Dorsolateral prefrontal cortex (tissue), 122 donors: ENCODE measurements at places on chromosomes 4 and X.

- no peak for DNase-seq
Observed at GRCh38 chrX:53319614-53320542, 38.5 kb upstream of the IQSEC2 start.

- DNase-seq, result no peak
Observed at GRCh38 chrX:138775517-138775916, 64.0 kb upstream of the FGF13 start.

DNA sequence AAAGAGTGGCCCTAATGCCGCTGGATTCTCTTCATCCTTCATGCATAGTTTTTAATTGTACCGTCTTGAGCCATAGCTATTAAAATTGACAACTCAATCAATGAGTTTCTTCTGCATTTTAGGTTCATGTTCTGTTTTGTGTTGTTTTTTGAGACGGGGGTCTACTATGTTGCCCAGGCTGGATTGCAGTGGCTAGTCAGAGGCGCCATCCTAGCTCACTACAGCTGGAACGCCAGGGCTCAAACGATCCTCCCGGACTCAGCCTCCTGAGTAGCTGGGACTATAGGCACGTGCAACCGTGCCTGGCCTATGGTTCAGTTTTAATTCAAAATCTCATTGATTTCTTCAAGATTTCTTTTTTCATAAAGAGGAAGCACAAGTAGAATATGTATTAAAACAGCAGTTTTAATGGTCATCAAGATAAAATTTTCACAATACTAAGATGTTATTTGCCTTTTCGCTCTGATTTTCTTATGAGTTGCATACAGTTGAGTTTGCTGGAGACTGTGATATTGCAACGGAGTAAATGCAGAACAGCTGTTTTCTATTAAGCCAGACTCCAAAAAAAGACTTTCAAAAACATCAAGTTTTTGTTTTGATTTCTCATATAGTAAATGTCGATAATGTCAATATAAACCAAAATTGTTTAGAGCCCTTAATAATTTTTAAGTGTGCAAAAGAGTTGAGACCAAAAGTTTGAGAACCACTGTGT is 1.1 kb upstream of the STX18 start:
- no peak for DNase-seq

GRCh38 chrX:19372547-19373331 is 29.0 kb downstream of the PDHA1 start:
- no peak for DNase-seq

- DNase-seq, result no peak
Observed at GRCh38 chrX:119981286-119982070, 37.9 kb upstream of the NKAP start.

DNA sequence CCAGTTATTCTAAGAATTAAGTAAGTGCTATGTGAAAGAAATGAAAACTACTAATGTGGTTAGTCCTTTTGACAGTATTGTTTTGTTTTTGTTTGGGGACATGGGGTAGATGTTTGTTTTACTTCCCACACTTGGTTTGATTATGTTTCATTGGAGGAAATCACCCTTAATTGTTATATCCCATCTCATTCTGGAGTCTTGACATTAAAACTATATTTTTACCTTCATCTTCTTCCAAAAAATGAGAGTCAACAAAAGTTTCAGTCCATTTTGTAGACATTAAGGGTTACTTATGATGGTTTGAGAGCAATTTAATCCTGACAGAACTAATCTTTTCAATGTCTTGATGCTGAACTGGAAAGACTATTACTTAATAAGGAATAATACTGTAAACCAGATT is 108.7 kb downstream of the GPC3 start:
- DNase-seq, result no peak

GRCh38 chr4:140256941-140257340 is 103.0 kb upstream of the MAML3 start:
- DNase-seq, result no peak

DNA sequence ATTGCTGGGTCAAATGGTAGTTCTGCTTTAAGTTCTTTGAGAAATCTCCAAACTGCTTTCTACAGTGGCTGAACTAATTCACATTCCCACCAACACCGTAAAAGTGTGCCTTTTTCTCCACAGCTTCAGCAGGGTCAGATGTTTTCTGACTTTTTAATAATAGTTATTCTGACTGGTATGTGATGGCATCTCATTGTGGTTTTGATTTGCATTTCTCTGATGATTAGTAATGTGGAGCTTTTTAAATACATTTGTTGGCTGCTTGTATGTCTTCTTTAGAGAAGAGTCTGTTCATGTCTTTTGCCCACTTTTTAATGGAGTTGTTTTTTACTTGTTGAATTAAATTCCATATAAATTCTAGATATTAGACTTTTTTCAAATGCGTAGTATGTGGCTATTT is 257.5 kb upstream of the ANKRD50 start:
- DNase-seq, result no peak

GRCh38 chrX:110847334-110847733 is 51.7 kb upstream of the CHRDL1 start:
- DNase-seq, result no peak

GRCh38 chr4:158172261-158173258 is at the start of gene GASK1B:
Gene GASK1B (minus strand): TSS chr4:158173025. CDS start chr4:158171375, 1,650 bp downstream.
- DNase-seq, result no peak

DNA sequence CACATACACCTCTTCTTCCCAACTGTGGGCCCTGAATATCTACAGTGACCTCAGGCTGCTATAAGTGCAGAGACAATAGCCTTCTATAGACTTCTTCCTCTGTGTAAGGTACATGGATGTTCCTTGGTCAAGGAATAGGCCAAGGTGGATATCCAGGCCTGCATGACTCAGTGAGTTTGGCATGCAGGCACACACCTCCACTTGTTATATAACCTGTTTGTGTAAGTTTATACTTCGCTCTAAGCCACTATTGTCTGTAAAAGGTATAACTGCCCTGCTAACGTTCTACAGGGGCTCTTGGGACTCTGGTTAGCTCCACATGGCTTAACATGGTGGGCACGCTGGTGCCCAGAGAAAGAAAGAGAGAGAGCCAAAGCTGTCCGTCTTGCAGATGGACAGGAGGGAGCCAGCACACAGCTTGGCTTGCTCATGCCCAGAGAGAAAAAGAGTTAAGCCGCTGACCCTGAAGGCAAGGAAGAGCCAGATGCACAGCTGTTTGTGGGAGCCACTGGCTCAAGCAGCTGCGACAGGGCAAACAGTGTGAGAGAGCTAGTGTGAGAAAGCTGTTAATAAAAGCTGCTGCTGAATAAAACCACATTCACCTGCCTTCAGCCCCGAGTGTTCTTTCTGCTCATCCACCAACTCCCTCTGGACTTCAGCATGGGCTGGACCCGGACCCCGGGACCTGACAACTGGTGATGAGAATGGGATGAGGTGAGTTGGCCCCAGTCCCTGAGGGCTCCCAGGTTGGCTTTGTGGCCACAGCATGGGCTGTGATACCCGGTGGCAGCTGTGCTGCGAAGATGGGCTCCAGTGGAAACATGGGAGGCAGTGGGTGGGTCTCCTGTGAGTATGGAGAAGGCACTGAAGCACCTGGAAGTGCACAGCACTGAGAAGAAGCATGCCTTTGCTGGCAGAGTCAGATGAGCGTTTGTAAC is 44.5 kb upstream of the ZBTB33 start:
- DNase-seq, result no peak

- DNase-seq, result no peak
Observed at GRCh38 chr4:31917334-31917733, 1197.2 kb downstream of the PCDH7 start.

DNA sequence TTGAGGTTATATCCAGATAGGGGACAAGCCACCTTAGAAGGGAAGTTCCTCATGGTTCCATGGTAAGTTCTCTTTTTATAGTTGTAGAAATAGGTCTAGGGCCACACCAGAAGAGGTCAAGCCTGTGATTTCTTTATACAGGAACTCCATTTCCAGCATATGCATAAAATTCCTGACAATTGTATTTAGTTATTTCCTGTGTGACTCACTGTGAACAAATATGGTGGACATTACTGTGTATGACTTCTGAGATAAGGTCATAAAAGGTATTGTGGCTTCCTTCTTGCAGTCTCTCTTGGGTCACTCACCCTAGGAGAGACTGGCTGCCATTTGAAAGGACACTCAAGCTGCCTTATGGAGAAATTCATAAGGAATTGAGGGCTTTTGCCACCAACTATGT is 2.2 kb upstream of the C4orf36 start:
- no peak for DNase-seq

GRCh38 chr4:153728660-153729059 is 31.2 kb downstream of the RNF175 start:
- no peak for DNase-seq

DNA sequence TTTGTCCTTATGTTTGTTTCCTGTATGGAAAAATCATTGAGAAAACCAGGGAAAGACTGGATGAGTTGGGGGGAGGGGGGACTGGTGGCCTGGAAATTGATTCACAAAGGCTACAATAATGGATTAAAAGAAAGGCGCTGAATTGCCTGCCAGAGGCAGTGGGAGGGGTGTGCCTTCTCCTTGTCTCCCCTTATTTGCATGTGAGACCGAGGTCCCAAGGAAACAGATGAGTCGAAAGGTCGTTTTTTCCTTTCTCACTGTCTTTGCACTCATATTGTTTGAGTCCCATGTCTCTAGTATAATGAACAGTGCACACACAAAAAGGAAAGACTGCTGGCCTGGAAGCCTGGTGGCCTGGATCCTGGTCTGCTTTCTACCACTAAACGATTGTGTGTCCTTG is 86.6 kb upstream of the ZDHHC15 start:
- no peak for DNase-seq

- no peak for DNase-seq
Observed at GRCh38 chrX:24657671-24658386, 10.7 kb upstream of the PCYT1B start.

- no peak for DNase-seq
Observed at GRCh38 chr4:20809812-20810211, 109.6 kb downstream of the PACRGL start.

DNA sequence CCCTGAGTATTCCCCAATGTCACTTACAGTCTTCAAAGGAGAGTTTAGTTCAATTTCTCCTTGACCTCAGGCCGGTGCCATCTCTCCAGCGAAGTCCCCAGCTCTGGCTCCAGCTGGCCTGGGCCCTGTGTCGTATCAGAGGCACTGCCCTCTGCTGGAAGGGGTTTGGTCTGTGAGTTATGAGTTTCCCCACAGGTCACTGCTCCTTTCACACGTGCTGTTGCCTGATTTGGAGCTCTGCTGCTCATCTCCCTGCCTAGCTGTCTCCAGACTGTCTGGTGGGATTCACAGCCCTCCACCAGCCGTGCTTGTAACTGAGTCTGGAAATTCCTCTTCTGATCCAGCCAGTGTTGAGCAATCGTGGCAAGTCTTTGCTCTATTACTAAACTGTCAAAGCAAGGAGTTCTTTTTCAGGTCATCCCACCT is at the start of gene RAP2C:
RAP2C (minus strand) TSS at position 105 of the 426 bp plus-strand sequence. CDS start 2,179 bp downstream, outside the sequence.
- peak; percentile 44 for DNase-seq

GRCh38 chr4:8411351-8412180 is 29.0 kb downstream of the ACOX3 start:
- no peak for DNase-seq

GRCh38 chrX:20594985-20595384 is 328.3 kb upstream of the RPS6KA3 start:
- no peak for DNase-seq

- DNase-seq, result no peak
Observed at GRCh38 chr4:189022440-189023035, 883.3 kb downstream of the TRIML1 start.

GRCh38 chr4:165780735-165781134 is 92.3 kb upstream of the TLL1 start:
- no peak for DNase-seq
